Small intestine (tissue), 16 donors: ENCODE measurements at places on chromosomes 1 and 21. TPM values are rescaled to one million over a fixed set of nuclear protein-coding genes. Genes with fewer than 3 reads are reported as not detected.

DNA sequence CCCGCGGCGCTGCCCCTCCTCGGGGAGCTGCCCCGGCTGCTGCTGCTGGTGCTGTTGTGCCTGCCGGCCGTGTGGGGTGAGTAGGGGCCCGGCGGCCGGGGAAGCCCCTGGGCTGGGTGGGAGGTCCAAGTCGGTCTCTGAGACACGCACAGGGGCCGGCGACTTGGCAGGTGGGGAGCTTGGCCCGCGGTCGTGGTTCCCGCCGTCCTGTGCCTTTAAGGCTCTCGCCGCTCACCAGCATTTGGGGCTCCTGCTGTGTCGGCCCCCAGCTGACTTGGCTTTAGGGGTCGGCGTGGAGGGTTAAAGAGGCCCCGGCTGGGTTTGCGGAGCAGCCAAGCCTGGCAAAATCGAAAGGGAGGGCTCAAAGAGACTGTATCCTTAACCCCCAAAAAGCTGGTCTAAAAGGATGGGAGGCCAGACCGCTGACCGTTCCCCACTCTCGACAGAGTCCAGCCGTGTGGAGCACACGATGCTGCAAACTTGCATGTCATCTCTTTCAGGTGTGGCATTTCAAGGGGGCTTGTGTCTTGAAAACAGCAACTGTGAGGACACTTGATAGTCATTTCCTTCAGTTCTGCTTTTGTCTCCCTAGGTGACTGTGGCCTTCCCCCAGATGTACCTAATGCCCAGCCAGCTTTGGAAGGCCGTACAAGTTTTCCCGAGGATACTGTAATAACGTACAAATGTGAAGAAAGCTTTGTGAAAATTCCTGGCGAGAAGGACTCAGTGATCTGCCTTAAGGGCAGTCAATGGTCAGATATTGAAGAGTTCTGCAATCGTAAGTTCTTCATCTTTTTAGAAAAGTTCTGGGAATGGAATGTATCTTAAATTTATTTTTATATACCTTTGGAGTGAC is 540 bp downstream of the CD55 start:
- peak; percentile 34 for DNase-seq

DNA sequence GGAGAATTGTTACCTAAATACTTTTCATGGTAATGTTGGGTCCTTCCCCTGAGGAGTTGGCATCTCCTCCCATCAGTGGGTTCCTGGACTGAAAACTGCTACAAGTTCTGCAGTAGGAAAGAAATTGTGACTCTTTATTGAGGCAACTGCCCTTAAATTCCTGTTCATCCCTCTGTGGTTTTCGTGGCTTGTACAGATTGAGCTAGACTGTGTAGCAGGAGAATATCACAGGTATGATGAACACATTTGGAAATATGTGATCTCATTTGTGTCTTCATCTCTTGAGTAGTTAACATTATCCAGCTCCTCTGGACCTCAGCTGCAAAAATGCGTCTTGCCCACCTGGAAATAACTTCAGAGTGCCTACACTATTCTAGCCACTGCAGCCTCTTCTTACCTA is 390.6 kb downstream of the PTPRC start:
- no peak for DNase-seq

DNA sequence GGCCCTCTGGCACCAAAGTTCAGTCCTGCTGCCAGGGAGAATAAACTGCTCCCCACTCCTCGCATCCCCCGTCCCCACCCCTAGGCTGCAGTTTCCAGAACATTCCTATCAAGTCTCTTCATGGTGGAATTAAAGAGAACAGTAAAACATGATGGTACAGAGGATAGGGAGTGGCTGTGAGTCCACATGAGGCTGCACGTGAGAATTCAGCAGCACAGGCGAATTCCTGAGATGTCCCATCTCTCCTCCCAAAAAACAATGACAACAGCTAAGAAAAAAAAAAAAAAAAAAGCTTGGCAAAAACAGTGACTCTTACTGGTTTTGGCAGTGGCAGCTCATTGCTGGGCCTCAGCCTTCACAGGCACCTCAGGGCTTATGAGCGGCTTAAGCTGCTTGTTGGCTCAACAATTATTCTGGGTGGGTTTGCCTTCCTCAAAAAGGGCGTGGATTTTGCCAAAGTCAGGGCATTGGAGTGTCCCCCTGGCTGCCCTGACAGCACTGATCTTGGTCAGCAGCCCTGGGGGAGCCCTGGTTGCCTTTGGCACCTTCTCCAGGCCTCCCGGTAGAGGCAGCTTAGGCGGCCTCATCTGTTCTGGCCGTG is 5.7 kb upstream of the IFFO2 start:
- no peak for DNase-seq

- DNase-seq, result peak; percentile 63
Measured at GRCh38 chr1:158117854-158118704, 62.6 kb upstream of the CD1D start.

- peak; percentile 47 for DNase-seq
Measured at GRCh38 chr1:30745156-30745833, 12.3 kb downstream of the LAPTM5 start.

DNA sequence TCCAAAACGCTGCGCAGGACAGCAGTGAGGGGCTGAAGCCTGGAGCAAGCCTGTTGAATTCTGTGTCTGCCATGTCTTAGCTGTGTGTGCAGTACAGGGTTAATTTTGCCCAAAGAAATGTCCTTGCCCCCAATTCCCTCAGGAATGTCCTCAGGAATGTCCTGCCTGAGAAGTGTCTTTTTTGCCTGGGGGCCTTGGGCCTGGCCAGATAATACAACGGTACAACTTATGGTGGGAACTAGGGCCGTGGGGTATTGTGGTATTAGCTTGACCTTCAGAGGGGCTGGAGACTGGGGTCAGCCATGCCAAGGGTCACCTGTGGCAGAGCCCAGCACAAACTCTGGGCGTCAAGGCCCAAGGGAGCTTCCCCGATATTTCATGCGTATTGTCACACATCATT is 107.7 kb downstream of the AJAP1 start:
- DNase-seq, result no peak

Gene KLHDC9
- polyA plus RNA-seq, result 5.8 TPM

DNA sequence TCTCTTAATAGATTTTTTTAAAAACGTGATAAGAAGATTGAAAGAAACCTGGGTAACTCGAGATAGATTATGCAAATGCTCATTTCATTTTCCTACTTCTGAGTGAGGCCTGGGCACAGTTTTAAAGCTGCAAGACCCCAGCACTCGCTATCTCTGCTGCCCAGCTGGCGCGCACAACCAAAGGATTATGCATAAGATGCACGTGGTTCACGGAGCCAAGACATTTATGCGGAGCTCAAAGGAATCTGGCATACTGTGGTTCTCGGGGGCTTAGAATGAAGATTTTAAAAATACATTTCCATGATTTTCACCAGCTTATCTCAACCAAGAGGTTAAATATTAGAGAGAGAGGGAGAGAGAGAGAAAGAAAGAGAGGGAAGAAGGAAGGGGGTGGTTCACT is 210.9 kb downstream of the DSCAM start:
- no peak for DNase-seq

- DNase-seq, result no peak
Measured at GRCh38 chr21:26137379-26138060, 33.0 kb downstream of the APP start.

- DNase-seq, result no peak
Measured at GRCh38 chr1:230826166-230826875, 42.0 kb downstream of the C1orf198 start.

GRCh38 chr21:41810597-41810932 is 43.7 kb upstream of the RIPK4 start:
- no peak for DNase-seq

DNA sequence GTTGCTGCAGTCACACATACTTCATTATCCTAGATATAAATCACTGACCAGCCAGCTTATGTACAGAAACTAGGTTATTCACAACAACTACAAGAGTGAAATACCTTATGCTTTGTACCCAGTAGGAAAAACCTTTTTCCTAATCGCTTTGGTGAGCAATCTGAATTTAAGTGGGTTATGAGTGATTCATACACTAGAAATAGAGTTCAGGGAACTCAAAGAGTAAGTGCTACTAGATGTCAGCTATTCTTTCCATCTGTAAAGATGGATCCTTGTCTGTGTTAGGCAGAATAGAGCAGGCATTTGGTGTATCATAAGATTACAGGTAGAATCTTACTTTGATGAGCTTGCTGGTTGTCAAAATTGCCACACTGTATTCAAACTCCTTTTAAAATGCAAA is 101.9 kb downstream of the ZNF644 start:
- no peak for DNase-seq

DNA sequence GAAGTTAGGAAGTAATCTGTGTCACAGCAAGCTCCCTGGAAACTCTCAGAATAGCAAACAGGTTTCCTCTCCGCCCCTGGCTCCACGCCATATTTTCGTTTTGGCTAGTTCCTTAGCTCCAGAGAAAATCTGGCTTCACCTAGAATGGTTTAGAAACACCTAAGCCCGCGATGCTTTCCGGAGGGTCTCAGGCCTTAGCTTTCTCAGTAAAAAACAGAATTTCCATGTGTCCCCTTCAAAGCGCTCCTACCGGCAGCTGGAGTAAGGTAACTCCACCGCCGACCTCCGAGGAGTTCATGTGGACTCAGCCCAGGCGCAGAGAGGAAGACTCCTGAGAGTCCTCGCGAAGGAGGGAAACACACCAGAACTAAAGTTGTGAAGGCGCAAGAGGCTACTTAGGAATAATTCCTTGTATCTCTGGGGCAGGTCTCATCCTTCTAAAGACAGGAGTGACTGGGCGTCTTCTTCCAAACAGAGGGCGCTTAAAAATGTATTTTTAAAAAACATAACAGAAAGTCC is 406 bp downstream of the KIAA0040 start:
- DNase-seq, result peak; percentile 73

- DNase-seq, result peak; percentile 94
Measured at GRCh38 chr1:46340404-46341221, at the start of gene NSUN4. Gene NSUN4, plus strand, starts transcription at chr1:46340807. Its CDS starts 20 bp downstream, at chr1:46340827.

DNA sequence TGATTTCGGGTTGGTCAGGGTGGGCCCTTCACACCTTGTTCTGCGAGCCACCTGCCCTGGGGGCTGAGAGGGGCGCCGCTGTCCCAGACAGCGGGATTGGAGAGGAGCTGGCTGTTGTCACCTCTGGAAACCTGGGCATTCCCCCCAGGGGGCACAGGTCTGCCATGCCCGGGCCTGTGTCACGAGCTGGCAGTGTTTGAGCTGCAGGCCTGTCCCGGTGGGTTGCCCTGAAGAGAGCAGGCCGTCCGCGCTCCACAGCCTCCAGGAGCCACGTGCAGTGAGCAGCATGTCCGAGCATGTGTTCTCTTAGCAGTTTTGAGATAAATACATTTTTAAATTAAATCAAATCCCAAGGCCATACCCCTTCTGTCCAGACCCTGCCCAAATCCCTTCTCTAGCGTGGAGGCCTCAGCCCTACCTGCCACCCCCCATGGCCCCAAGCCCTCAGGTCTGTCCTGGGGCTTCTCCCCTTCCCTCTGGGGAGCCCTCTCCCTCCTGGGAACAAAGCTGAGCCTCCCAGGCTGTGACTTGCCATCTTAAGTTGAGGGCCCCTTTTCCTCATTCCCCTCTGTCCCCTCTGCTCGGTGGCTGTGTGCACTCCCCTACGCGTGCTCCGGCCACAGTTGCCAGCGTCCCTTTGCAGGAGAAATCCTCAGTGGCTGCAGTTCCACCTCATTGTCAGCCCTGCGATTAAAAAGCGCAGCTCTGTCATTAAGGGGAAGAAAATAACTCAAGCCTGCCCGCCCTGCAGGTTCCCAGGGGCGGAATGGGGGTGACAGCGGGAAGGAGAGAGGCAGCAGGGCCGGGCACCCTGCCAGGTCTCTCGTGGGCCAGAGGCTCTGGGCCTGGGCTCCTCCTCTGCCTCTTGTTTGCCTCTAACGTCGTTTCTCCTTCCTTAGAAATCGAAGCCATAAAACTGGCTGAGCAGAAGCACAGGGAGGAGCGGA is 26.6 kb downstream of the SLX9 start:
- no peak for DNase-seq

DNA sequence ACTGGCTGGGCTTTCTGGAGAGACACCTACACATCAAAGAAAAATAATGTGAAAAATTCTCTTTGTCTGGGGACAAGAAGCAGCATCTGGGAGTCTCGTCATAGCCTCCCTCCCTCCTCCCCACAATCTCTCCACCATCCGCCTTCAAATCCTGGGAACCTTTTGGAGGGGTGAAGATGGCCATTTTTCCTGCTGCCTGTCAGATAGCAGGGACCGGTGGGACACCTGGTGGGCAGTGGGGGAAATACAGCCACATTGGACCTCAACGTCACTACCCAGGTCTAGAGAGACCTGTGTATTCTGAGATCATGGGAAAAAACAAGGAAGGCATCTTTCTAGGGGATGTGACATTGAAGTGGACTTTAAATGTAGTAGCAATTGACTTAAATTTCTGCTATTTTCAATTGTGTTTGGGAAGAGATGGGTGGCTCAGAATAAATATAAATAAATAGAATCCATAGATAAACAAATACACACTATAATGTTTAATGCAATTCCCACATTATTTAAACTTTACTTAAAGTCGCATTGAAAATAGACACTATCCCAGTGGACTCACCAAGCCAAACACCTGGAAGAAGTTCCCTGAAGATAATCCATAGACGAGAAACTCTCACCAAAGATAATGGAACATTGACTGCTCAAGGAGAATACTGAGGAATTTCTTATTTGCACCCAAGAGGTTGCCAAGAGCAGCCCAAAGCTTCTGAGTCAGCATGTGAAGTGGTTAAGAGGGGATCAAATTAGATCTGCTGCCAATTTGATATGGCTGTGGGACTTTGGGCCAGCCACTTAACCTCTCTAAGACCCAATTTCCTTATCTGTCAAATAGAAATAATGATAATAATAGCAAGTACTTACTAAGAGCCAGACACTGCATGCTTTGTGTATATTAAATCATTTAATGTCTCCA is 147.6 kb upstream of the CAMK1G start:
- peak; percentile 29 for DNase-seq

GRCh38 chr1:77562596-77563150 is 119.8 kb downstream of the ZZZ3 start:
- DNase-seq, result peak; percentile 59

DNA sequence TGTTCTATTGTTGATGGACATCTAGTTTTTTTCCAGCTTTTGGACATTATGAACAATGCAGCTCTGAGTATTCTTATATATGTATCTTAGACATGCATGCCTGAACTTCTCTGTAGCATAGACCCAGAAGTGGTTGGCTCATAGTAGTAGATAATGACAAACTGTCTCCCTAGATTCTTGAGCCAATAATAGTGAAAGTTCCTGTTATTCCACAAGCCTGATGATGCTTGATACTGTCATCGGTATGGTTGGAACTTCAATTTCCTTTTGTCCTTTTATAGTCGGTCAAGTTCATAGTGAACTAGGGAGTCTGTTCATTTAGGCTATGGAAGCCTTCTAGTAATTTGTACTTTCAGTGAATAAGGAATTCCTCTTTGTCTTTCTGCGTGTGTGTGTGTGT is 56.8 kb downstream of the MTR start:
- no peak for DNase-seq

Gene GBP5
- 0.67 TPM for polyA plus RNA-seq

GRCh38 chr21:34715985-34716596 is 47.3 kb downstream of the CLIC6 start:
- DNase-seq, result no peak

Gene SPRR2B
- not detected for polyA plus RNA-seq
